Skin of body (tissue), 3 donors: ENCODE measurements at places on chromosomes 12 and 14. TPM values are rescaled to one million over a fixed set of nuclear protein-coding genes. Genes with fewer than 3 reads are reported as not detected.

Gene HAL
- 26.6 TPM for total RNA-seq

Gene FOXG1
- not detected for total RNA-seq

Gene SEC23A
- 103 TPM for total RNA-seq

Gene TMPRSS12
- total RNA-seq: not detected

Gene IFI27
- 18.3 TPM for total RNA-seq

Gene LMO3
- 8.9 TPM for total RNA-seq

Gene DDN
- 0.69 TPM for total RNA-seq

DNA sequence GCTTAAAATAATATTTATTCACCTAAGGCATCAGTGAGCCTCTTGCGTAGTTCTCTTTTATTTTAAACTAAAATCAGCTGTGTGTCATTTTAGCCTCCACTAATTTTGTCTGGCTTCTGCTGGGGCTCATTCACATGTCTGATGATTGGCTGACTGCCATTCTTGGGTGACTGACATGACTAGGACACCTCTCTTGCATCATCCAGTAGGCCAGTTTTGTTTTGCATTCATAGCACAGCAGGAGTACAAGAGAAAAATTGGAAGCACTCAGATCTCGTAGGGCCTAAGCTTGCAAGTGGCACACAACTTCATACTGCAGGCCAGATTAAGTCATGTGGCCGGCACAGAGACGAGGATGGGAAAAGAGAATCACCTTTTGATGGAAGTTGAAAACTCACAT, 1226.5 kb downstream of the GALC start:
- DNase-seq: no peak

- no peak for DNase-seq
These were observed 17.1 kb downstream of the ANKRD9 start for GRCh38 chr14:102492531-102492910.

DNA sequence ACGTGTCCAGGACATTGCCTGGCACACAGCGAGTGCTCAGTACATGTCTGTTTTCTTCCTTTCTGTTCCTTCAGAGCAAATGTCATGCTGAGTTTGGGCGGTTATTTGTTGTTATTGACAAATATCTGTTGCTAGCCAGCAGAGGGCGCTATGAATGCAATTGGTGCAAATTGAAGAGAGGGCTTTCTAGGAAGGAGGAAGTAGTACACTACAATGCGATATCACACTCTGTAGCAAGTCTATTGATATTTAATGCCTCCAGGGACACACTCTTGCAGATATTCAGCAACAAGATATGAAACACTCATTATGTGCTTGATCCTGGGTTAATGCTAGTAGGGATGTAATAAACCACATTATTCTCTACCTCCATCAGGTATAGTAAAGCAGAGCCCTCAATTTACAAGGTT, 267.3 kb upstream of the SRRM4 start:
- no peak for DNase-seq

GRCh38 chr12:116366456-116366776, 88.9 kb upstream of the MED13L start:
- no peak for DNase-seq

- DNase-seq: no peak
These were observed 210.7 kb downstream of the MON2 start for GRCh38 chr12:62677355-62677754.

GRCh38 chr12:120119271-120119973, 2.9 kb upstream of the RAB35 start:
- no peak for DNase-seq

GRCh38 chr14:81179631-81180030, 41.1 kb downstream of the GTF2A1 start:
- DNase-seq: no peak

GRCh38 chr12:63844391-63845341, at the start of gene SRGAP1:
Gene SRGAP1, plus strand, starts transcription at chr12:63844700. Its CDS starts 117 bp downstream, at chr12:63844817.
- DNase-seq: peak; percentile 70
